ENCODE measurements at places on chromosomes 11 and 22.
A peak's percentile ranks its signal among the peaks of the same experiment; 100 is the strongest.

DNA sequence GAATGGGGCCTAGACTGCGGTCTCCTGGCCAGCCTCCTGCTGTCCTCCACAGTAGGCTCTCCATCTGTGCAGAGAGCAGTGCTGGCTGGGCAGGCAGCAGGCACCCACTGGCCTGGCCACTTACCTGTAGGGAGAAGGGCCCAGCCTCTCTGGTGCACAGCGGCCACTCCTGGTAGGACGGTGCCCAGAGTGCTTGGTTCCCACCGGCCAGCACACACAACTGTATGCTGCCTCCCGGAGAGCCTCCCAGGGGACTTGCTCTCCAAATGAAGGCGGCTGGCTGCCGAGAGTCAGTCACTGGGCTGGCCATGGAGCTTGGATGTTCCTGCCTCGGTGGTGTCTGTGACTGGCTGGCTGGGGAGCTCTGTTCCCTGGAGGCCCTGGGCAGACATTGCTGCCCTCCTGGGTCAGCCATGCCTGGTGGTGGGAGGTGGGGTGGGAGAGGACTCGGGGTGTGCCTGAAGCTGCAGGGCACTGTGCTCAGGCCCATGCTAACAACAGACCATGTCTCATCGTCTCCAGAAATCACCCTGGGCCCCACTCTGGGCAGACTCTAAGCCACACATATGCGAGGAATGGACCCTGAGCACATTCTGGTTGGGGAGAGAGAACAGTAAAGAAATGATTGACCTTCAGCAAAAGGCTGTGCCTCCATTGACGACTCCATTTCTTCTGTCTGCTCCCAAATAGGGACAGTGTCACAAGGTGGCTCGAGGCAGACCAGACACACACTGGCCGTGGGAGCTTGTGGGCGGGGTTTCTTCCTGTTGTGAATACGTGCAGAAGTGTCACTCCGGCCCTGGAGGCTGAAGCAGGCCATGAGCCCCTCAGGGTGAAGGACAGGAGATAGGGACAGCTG is 350.8 kb downstream of the TBC1D22A start:
- DNase-seq: no peak

- DNase-seq: no peak
Measured at GRCh38 chr11:65858681-65859087, 704 bp upstream of the CFL1 start.

- DNase-seq: no peak
Measured at GRCh38 chr11:2883979-2884815, 1.4 kb downstream of the CDKN1C start.

DNA sequence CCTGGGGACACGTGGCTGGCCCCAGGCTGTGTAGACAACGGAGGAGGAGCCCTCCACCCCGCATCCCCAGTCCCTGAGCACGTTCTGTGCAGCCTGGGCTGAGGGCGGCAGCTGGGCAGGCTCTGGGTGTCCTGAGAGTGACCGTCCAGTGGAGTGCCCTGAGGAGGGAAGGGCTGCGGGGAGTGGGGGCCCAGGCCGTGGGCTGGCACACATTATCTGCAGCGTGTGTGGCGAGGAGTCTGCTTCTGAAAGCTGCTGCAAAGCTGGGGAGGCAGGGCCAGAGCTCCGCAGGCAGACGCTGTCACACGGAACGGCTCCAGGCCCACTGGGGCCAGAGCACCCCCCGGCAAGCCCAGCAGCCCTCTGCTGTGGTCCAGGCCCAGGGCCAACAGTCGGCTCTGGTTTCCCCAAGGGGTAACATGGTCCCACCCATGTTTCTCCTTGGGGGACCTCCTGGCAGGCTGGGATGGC is 835 bp upstream of the ANO9 start:
- no peak for DNase-seq

- DNase-seq: no peak
Measured at GRCh38 chr11:122523846-122524805, 131.4 kb upstream of the UBASH3B start.

- no peak for DNase-seq
Measured at GRCh38 chr11:13287036-13287435, 9.4 kb downstream of the BMAL1 start.

DNA sequence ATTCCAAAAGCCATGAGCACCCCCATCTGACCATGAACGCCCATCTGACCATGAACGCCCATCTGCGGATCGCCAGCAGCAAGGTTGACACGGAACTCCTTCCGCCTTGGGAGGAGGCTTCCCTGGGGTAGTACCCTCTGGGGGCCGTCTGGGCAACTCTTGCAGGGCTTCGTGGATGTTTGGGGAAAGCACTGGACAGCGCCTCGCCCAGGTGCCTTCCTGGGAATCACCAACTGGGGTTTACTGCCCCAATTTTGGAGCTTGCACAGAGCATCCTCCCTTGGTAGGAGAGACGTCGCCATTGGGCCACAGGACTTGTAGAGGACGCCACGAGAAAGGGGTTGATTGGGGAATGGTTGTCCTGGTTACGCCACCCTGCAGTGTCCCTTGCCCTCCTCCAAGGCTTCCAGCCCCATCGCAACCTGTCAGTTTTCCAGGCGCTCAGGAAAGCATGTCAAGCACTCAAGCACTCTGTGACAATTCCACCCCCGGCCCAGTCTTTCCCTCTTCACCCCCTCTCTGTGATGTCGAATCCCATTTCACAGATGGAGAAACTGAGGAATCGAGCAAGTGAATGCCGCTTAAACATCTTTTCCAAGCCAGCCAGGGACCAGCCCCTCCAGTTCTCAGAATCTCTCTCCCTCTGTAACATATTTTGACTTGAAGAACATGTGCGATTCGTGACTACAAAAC is 914 bp upstream of the PRDM11 start:
- DNase-seq: peak; percentile 46

DNA sequence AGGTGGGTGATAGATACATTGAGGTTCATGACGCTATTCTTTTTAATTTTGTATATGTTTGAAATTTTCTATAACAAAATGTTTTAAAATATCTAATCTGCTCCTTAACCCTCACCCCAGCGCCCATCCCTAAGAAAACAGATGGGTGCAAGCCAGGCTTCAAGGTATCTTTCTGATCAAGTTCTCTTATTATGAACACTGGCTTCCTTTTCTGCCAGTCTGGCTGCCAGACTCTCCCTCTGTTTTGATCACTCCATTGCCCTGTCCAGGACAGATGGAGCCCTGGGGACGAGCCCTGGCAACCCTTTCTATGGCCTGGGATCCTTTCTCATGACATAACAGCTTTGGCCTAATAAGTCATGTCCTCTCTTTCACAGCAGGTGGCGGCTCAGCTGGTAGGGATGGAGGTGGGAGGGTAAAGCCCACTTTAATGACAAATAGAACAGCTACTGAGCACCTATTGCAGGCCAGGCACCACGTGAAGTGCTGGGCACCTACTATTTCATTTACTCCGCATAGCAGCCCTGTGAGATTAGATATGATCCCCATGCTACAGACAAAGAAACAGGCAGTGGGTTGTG is 38.4 kb downstream of the DRD2 start:
- no peak for DNase-seq

DNA sequence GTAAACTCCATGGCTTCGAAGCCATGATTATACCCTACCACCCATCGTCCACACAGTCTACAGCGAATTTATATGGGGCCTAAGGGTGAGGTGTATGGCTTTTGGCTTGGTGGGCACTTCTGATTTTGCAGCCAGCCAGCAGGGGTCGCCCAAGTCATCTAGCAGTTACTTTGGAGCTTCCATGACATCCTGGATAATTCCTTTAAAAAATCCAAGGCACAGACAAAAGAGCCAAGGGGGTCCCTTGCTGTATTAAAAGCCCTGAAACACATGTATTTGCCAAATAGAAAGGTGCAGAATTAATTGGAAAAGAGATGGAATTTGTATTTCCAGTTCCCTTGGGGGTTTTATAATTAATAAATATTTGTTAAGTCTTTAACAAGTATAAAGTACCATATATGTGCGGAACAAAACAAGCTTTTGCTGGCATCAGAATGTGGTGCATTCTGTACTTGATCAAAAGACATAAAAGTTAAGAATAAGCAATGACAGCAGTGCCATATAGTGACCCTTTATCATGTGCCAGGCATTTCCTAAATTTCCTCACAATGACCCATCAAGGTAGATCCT is 132.8 kb upstream of the PITPNB start:
- DNase-seq: peak; percentile 52
